Stimulated activated CD8-positive, alpha-beta memory T cell treated with anti-CD3 and anti-CD28 coated beads, Interleukin-7, amount 100 ng/mL, for 24 hours (primary cell): ENCODE measurements at places on chromosomes 1 and 21.

DNA sequence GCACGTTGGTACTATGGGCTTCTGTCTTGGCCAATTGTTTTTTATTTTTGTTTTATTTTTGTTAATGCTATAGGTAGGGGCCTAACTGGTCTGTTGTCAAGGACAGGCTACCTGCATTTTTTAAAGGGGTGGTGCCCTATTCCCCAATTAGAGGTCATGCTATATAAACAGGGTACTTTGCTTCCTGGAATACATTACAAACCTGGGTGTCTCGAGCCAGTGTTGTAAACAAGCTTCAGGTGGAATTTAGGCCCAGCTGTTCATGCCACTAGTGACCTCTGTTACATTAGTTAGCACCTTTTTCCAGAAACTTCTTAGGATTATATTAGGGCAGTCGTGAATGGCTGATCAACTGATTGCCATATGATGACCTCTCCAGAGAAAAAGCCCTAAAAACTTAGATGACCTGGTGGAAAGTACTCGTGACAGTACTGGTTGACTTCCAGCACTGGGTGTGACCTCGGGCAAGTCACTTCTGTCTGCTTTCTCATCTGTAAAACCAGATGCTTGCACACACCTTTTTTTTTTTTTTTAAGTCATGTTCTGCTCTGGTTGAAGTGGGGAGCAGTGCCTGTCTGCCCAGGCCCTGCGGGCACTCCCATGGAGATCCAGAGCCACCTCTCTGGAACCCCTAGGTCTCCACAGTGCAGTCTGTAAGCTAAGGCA is 46.5 kb downstream of the ELK4 start:
- DNase-seq: no peak

GRCh38 chr21:38800924-38801744 is 4.6 kb upstream of the ETS2 start:
- DNase-seq: no peak

DNA sequence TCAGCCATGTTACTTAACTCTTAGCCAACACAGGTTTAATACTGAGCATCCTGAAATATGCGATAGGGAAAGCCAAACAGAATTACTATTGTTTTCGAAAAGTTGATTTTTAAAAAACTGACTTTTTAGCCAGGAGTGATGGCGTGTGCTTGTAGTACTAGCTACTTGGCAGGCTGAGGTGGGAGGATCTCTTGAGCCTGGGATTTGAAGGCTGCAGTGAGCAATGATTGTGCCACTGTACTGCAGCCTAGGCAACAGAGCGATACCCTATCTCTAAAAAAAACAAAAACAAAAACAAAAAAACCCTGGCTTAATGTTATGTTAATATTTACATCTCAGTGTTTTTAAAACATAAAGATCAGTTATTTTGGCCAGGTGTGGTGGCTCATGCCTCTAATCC is 16.7 kb downstream of the NMNAT1 start:
- DNase-seq: no peak

- DNase-seq: no peak
Measured at GRCh38 chr1:36851087-36851486, 183.2 kb downstream of the GRIK3 start.

- peak; percentile 64 for DNase-seq
Measured at GRCh38 chr1:119870917-119871596, 25.3 kb downstream of the ADAM30 start.

GRCh38 chr1:179351281-179351680 is 14.5 kb upstream of the AXDND1 start:
- DNase-seq: no peak

- DNase-seq: no peak
Measured at GRCh38 chr1:221419513-221420095, 322.3 kb downstream of the DUSP10 start.

DNA sequence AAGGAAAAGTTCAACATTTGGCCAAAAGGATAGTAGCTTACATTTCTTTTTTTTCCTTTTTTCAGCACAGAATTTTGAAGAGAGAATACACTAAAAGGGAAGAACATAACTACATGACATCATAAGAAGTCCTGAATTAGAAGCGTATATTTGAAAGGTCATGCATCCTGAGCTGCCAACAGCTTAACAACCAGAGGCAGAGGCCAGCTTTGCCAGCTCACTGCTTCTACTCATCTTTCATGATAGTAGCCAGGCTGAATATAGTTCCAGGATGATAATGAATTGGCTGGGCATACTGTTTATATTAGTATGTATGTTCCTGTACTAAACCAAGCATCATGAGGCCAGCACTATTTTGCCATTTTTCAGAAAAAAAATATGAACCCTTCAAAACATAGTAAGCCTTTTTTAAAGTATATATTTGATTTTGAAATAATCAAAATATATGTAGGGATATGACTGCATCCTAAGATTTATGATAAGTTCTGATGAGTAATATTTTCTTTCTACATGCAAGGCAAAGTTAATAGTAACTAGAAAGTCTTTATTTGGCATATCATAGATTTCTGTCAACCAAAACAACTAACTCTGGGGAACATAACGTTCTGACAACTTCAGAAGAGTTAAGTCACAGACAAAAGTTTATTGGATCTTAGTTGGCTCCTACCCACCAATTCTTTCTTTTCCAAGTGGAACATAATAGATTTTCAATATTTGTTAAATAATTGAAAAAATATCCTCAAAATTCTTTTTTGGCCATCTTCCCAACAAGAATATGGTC is 123.2 kb downstream of the DPYD start:
- no peak for DNase-seq

DNA sequence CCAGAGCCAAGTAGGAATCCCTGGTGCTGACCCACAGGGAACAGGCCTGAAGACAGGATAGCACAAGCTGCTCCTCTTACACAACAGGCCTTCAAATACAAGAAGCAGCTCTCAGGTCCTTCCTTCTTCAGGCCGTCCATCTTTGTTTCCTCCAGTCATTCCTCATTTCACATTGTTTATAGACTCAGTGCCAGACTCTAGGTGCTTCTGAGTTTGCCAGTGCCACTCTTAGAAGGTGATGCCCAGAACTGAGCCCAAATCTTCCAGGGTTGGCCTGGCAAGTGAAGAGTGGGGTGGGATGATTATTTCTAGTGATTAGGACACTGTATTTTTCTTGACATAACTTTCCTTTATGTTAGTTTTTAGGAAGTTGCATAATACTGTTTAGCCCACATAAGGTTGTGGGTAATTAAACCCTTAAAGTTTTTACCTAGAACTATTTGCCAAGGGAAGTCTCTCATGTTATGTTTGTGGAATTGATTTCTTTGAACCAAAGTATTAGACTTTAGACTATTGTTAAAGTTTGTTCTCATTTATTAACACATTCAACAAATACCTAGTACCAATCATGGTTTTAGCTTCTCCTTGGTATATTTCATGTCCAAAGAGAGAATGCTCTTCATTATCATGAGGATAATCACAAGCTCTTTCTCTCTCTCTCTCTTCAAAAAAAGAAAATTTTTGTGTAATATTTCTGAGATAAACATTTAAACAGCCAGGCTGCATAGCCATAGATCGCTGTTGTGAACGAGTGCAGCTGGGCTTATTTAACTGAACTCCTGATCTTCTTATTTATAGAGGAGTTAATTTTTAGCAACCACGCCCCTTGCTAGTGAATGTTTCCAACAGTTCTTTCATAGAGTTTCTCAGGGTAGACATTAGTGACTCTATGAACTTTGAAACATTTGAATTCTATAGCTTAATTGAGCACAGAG is 47.7 kb downstream of the PGM1 start:
- no peak for DNase-seq

DNA sequence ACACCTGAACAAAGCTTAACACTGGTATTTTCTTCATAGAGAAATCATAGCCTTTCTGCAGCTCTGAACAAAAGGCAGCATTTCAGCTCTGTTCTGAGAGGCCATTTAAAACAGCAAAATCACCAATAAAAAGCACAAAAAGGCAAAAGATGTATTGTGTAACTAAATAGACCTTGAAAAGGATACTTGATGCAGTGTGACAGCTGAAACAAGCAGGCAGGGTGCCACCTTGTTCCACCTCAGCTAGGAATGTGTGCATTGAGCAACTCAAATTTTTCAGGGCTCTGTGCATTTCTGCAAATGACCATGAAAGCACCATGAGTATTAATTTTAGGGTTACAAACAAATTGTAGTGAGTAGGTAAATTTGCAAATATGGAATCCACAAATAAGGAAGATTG is 65.8 kb downstream of the RHOU start:
- DNase-seq: no peak

GRCh38 chr1:219121679-219122078 is 52.0 kb upstream of the LYPLAL1 start:
- DNase-seq: no peak

DNA sequence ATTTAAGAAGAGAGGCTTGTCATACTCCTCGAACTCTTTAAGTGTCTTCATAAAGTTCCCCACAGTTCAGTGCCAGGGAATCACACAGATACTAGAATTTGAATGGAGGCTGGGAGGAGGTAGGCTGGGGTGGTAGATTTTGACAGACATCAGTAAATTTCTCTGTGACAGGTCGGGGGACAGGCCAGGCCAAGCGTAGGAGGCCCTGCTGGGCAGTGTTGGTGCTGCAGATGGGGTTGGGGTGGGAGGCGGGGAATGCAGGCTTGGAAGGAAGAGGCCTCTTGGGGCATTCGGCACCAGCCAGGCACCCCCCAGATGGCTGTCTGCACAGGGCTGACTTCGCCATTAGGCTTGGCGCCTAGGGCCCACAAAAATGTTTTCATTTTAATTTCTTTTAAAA is 84.0 kb downstream of the MAN1C1 start:
- no peak for DNase-seq

- no peak for DNase-seq
Measured at GRCh38 chr1:21614419-21615115, 54.6 kb downstream of the RAP1GAP start.

GRCh38 chr1:30909365-30910068 is 959 bp upstream of the SDC3 start:
- no peak for DNase-seq

DNA sequence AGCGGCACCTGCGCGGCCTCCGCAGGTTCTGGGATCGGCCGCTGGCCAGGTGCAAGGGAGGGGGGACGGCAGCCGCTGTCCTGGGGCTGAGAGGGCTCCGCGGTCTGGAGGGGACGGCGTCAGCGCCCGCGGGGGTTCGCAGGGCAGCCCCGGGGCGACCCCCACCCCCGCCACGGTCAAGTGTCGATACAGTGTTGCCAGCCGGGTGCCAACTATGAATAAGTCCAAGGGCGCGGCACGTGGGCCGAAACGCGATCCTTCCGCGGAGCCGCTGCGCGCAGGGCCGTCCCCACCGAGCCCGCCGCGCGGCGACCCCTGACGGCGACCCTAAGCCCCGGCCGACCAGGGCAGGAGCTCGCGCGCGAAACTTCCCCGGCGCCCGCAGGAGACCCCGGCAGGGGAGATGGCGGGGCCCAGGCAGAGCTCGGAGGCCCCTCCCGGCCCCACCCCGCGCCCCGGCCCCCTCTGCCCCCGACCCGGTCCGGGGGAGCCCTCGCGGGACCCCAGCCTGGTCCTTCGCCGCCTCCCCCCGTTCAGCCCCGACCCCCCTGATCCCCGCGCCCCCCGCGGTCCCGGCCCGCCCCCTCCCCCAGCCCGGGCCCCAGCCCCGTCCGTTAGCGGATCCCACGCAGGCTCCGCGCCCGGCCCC is 586 bp upstream of the AGPAT3 start:
- DNase-seq: no peak

DNA sequence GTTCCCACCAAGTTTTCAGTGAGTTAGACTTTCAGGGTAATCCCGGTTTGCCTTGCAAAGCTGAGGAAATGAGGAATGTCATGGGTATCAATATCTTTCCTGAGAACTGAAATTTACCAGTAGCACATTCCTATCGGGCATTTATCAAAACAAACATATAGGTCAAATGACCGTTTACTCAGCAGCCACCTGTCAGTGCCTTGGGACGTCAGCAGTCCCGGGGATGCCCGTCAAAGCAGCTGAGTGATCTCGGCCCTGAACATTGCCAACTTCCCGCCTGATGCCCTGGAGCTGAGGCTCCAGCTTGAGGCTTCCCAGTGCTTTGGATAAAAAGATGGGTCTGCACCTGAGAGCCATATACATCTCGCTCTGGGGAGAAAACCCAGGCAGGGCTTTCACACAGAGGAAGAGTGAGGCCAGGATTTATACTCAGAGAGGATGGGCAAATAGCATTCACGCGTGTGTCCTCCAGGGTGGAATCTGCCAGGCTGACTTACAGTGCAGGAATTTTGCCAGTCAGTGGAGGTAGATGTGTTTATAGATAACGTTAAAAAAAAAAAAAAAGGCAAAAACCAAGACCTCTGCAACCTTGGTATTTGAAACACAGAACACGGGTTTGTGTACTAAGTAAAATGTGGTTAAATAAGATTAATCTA is 435.7 kb upstream of the VAMP3 start:
- no peak for DNase-seq

DNA sequence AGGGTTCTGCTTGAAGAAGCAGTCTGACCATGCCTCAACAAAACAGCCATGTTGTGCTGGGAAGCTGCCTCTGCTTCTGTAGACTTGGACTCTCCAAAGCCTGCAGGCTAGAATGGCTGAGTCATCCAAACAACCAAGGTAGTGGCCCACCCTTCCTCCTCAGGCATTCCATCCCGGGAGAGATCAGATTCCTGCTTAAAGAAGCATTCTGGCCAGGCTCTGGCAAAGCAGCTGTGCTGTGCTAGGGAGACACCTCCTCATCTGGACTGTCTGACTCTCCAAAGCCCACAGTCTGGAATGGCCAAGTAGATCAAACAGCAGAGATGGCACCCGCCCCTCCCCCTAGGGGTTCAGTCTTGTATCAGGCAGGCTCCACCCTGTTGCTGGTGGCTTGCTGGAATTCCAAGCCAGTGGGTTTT is 38.3 kb upstream of the F3 start:
- no peak for DNase-seq

GRCh38 chr1:185917646-185918045 is 183.5 kb downstream of the HMCN1 start:
- no peak for DNase-seq

DNA sequence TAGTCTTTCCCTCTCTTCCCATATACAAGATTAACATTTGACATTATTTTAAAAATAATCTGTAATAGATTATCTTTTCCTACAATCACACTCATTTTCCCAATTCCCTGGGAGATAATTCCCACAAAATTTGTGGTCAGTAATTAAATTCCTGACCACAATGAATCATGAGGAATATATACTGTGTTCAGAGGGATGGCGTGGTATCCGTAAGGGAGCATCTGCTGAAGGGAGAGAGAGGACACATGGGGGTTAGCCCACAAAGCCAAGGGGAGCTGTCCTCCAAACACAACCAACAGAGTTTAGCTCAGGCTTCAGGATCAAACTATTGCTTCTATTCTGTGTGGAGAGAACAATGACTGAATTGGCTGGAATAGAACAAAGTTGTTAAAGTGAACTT is 57.1 kb upstream of the PPP2R5A start:
- DNase-seq: no peak

DNA sequence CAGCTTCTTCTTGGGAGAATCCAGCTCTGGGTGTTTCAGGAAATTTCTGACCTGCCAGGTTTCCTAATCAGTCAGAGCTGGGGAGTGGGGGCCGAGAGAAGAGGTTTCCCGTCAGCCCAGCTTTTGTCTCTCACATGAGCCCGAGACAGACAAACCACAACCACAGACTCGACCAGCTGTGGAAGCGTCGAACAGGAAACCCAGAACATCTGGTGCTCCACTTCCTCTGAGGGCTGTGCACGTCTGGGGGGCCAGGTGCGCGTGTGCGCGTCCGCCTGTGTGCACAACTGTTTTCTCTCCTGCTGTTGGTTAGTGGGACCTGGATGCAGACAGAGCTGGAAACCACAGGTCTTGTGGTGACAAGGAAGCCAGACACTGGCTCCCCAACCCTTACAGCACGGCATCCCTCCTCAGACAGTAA is 113.0 kb upstream of the SLC25A33 start:
- no peak for DNase-seq

GRCh38 chr1:93078203-93078602 is 880 bp upstream of the MTF2 start:
- no peak for DNase-seq

- no peak for DNase-seq
Measured at GRCh38 chr1:200558866-200559459, 61.6 kb downstream of the KIF14 start.
